ENCODE measurements at places on chromosomes 4 and X.

- DNase-seq = no peak
Observed at GRCh38 chrX:137747244-137748043, 181.5 kb downstream of the ZIC3 start.

- no peak for DNase-seq
Observed at GRCh38 chrX:153551135-153551534, 33.7 kb downstream of the ATP2B3 start.

GRCh38 chrX:43853225-43853828 is 28.9 kb downstream of the MAOB start:
- no peak for DNase-seq

DNA sequence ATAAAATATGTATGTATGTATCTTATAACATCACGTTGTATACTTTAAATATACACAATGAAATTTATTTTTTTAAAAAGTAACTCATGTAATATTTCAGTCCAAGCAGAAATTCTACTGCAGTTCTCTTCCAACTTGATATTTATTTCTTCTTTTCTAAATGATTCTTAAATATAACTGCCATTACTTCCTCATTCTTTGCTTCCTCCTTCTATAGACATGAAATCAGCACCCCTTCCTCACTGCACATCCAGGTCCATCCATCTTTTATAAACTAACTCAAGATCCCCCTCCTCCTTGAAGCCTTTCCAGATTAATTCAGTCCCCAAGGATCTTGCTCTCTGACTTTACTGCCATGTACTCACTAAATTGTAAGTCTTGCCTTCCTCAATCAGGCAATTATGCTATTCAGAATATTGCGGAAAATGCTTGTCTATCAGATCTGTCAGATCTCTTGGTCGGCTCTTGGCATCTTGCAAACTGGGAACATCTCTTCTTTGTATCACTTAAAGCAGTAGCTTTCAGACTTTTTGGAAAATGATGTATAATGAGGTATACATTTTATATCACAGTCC is 3.7 kb downstream of the GPRIN3 start:
- DNase-seq = no peak

DNA sequence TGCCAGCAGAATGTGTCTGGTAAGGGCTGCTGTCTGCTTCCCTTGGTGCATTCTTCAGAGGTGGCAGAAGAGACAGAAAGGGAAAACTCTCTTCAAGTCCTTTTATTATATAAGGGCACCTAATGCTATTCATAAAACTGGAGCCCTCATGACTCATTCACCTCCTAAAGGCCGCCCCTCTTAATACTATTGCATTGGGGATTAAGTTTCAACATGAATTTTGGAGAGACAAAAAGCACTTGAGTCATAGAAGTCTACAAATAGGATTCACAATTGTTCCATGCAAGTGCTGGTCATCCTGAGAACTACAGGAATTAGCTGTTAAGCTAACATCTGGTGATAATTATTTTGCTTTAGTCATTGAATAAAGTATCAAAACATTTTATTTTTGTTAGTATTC is 349.5 kb downstream of the HS3ST1 start:
- no peak for DNase-seq

GRCh38 chr4:133124746-133125145 is 24.3 kb upstream of the PCDH10 start:
- no peak for DNase-seq

DNA sequence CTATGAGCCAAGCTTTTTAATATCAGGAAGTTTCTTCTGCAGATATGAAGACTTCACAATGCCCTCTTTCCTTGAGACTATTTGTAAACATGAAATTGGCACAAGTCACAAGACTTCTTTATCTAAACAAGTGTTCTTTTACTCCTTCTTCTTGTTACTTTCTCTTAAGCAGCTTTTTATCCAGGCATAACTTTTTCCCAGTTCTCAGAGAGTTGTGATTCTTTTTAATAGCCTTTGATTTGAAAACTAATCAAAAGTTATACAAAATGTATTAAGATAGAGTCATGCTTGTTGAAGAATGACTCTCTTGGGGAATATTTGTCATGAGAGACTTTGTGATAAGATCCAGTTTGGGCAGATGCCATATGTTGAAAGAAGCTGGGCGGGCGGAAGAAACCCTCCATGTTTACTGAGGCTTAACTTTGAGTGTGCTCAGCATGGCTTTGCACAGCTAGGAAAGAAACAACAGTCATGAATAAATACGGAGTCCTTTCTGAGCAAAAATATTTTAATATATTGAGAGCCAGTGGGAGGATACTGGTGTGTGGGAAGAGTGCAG is 39.3 kb downstream of the SYTL5 start:
- DNase-seq = no peak

- no peak for DNase-seq
Observed at GRCh38 chr4:183100827-183101226, 1.8 kb downstream of the WWC2 start.

- DNase-seq = no peak
Observed at GRCh38 chrX:153688506-153688905, 780 bp downstream of the SLC6A8 start.

Data from activated T-cell treated with anti-CD3 and anti-CD28 coated beads for 1 hour (primary cell).